ENCODE measurements at places on chromosomes 16 and 17. TPM values are rescaled to one million over a fixed set of nuclear protein-coding genes. Genes with fewer than 3 reads are reported as not detected.

Gene CHST4
- not detected for total RNA-seq

Gene PLA2G10
- not detected for total RNA-seq

Gene EPX
- total RNA-seq, result not detected

Gene EMP2
- total RNA-seq, result 24.8 TPM

Gene CA4
- 29.0 TPM for total RNA-seq

Gene CIBAR2
- not detected for total RNA-seq

Gene DHRS7B
- 68.8 TPM for total RNA-seq

Gene DUSP3
- 75.4 TPM for total RNA-seq

Gene CCL17
- not detected for total RNA-seq

Gene MYOCD
- 0.89 TPM for total RNA-seq

Gene CA5A
- not detected for total RNA-seq

Gene KRT17
- total RNA-seq, result 0.56 TPM

Gene KRT28
- not detected for total RNA-seq

Gene LGALS9C
- not detected for total RNA-seq

Gene ZNF469
- 0.22 TPM for total RNA-seq

Gene HS3ST3B1
- total RNA-seq, result 1.4 TPM

Gene KRT38
- not detected for total RNA-seq

Gene C1QTNF8
- not detected for total RNA-seq

Gene ADAD2
- total RNA-seq, result 0.54 TPM

Gene BAIAP3
- total RNA-seq, result 0.45 TPM

Gene AMDHD2
- 32.6 TPM for total RNA-seq

Gene AATK
- 8.6 TPM for total RNA-seq

Gene TBC1D3E
- total RNA-seq, result not detected

Gene HIGD1B
- not detected for total RNA-seq

Gene ARHGDIG
- total RNA-seq, result not detected

Gene CCL8
- not detected for total RNA-seq

Gene TBC1D3G
- not detected for total RNA-seq

Gene ABCC12
- total RNA-seq, result not detected

Gene TPSD1
- not detected for total RNA-seq

Gene CMTM2
- total RNA-seq, result 0.67 TPM

All from thyroid gland (tissue), 4 donors.